ENCODE measurements at places on chromosomes 3 and 15.

DNA sequence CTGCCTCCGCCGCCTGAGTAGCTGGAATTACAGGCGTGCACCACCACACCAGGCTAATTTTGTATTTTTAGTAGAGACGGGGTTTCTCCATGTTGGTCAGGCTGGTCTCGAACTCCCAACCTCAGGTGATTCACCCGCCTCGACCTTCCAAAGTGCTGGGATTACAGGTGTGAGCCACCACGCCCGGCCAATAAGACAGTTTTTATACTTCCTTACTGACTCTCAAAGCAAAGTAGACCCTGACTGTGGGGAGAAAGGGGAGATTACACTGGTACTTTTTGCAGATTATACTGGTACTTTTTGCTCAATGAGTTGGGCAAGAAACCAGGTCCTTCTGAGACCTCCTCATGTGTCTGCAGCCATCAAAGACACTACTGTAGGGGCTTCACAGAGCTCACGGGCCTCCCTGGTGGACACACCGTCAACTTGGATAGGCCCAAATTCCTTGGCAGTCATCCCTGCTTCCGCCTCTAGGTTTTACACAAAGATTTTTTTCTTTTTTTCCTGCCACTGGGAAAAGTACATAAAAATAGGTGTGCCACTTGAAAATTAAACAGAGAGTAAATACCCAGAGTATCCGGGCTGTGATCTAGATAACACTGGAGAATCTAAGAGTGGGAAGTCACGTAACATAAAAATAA is 143.3 kb upstream of the WNT5A start:
- no peak for DNase-seq

DNA sequence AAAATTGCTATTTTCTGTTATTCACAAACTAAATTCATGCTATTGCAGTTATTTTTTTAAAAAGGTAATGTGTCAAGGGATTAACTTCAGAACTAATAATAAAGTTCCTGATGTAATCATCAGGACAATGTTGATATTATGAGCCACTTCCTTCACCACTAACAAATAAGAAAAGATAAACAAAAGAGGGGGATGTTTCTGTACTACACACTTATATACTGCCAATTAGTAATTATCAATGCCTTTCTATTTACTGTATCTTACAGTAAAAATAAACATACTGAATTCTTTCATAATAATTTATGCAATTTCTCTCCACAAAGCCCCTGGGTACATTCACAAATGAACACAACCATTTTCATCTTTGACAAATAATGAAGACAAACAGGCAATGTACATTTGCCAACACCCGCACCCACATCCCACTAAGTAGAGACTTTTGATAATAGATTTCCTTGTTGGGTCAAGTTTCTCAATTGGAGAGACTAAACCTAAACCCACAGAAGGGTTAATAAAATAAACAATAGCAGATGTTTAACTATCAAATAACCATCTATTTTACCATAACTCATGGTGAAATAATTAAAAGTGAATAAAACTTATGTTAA is 3.7 kb downstream of the CBLB start:
- no peak for DNase-seq

DNA sequence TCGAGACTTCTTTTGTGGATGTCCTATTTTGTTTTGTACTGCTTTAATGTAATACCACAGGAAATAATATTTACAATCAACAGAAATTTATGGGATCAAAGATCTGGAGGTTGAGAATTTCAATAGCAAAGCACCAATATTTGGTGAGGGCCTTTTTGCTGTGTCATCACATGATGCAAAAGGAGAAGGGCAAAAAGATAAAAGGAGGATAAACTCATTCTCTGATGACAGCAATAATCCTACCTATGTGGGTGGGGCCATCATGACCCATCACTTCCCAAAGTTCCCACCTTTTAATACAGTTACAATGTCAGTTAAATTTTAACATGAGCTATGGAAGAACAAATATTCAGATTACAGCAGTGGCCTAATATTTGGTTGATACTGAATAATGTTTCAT is 832.9 kb downstream of the OTOL1 start:
- no peak for DNase-seq

- DNase-seq, result no peak
Measured at GRCh38 chr3:132681421-132681820, 21.3 kb downstream of the UBA5 start.

- no peak for DNase-seq
Measured at GRCh38 chr3:175212896-175213295, 353.8 kb downstream of the NAALADL2 start.

DNA sequence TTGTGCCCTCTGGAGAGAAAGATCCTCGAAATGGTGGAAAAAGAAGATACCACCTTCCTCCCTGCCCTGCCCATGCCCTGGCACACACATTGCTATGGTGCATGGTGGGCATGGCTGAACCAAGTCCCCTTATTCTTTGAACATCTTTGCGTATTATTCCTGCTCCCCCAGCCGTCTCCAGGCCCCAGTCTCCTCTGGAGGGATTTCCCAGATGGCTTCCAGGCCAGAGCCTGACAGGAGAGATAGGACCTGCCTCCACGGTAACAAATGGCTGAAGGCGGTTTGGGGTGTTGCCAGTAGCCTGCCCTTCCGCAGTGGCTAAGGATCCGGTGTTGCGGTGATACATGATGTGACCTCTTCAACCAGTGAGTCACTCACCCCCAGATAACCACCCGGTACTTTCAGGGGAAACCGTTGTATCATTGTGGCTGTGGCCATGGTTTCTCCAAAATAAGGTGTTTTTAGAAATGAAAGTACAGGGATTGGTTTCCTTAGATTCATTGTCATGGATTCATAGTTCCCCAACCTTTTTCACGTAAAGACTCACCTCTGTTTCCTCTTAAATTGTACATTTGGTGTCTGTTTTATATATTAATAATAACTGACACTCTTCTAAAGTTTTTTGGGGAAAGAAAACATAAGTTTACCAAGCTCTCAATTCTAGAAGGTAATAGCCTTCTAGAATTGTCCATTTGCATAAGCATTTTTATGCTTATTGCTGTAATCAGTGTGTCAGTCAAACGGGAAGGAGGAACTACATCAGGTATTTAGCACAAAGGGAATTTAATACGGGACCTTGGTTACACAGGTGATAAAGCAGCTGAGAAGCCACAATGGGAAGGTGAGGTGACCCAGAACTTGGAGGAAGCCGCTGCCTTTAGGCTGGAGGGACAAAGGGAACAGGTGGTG is 25.9 kb downstream of the SMAD3 start:
- DNase-seq, result peak; percentile 62

DNA sequence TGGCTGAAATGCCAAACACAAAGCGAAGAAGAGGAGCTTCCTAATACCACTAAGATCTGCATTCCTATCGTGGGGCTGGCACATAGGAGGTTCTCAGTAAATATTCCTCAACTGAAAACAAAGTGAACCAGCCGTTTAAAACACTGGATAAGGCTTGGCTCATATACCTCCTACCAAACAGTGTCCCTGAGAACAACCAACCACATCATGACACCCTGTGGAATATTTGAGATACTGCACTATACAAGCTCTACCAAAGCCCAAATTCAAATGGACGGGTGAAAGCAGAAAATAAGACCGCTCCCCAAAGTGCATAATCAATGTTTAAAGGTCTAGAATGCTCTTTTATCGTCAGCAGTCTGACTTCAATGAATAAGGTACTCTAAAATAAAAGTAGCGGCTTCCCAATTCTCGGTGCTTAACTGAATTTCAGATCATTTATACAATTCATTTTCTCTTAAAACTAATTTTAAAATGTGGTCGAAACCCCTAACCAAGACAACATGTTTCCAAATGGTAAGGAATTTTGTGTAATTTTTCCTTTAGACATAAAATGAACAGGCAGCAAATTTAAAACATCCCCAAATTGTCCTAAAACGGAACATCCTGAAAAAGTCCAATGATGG is 425.8 kb downstream of the ERC2 start:
- no peak for DNase-seq

- no peak for DNase-seq
Measured at GRCh38 chr3:81554801-81555200, 206.6 kb downstream of the GBE1 start.

DNA sequence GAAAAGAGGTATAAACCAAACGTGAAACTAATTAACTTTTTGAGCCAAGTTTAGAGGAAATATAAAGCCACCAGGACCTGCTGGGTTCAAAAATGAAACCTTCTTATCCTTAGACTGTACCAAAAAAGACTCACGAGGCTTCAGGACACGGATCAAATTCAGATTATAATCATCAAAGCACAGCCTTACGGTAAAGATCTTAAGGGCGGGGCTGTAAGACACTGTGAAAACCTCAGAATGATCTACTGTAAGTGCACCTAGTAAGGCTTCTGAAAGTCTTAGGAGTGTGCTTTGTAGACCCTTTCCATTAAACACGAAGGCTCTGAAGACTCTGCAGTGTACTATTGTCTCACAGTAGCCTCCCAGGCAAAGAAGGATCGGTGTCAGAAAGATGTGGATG is 26.8 kb downstream of the TARS3 start:
- no peak for DNase-seq

GRCh38 chr3:27293939-27294338 is 75.2 kb downstream of the NEK10 start:
- DNase-seq, result no peak

- DNase-seq, result no peak
Measured at GRCh38 chr3:13173186-13173585, 100.0 kb upstream of the IQSEC1 start.

DNA sequence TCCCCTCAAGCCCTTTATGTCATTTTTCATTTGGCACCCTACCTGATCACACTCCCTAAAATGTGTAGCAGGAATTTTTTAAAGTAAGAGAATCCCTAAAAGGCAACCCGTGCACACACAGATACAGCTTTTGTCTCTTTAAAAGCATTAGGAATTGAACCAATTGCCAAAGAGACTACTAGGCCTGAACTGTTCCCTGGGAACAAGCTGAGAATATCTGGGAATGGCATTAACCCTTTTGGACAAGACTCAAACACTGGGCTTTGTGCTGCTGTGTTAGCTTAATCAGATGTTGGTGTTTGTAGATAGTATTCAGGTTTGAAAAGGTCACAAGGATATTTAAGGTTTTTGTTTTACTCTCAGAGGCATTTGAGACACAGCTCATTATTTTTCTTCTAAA is 414.4 kb upstream of the PDZRN3 start:
- DNase-seq, result no peak
